ENCODE measurements at places on chromosomes 5 and 9.

DNA sequence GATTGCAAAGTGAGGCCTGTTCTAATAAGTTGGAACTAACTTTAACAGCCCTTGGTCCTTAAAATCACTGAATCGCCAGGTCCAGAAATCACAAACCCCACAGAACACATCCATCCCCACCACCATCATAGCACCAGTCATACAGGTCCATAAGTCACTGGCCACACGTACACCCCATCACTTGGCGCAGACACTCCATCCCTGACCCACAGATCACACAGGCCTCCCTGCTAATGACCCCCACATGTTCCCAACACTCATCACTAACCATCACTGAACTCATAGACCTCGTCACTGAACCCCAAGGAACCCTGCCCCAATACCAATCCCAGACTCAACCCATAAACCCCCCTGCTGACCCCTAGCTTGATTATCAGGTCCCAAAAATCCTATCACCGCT, 41.2 kb upstream of the ZNF300 start:
- DNase-seq, result no peak

- peak; percentile 77 for DNase-seq
These were observed 371 bp upstream of the PITX1 start for GRCh38 chr5:135034236-135034962.

- DNase-seq, result no peak
These were observed 483.6 kb downstream of the GADD45G start for GRCh38 chr9:90088434-90088833.

DNA sequence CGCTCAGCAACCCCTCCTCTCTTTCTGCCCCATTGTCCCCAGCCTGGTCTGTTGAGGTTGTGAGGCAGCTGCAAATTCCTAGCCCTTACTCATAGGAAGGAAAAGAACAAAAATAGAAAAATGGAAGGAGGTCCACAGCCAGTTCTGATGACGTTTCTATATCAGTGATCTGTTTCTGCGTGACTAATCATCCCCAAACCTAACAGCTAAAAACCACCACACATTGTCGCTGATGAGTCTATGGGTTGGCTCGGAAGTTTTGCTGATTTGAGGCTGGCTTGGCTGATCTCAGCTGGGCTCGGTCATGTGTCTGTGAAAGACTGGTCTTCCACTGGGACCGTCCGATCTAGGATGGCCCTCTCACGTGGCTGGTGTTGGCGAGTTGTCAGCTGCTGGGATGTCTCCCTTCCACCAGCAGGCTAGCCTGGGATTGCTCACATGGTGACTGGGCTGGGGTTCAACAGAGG, 200.6 kb upstream of the ZNF618 start:
- DNase-seq, result no peak

DNA sequence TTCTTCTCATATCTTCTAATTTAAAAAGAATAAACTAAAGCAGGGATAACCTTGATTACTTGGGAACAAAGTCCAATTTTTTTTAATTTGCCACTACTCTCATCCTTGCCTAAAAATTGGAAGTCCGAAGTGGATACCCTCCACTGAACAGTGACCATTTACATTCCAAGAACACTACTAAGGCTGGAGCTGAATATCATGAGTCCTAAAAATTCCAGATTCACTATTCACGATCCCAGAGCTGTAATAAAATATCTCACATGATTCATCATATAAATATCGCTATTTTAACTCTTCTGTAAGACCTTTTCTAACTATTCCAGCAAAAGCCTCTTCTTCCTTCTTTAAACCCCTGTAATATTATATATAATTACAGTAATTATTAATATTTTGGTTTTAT, 57.4 kb downstream of the ATPSCKMT start:
- DNase-seq, result no peak

DNA sequence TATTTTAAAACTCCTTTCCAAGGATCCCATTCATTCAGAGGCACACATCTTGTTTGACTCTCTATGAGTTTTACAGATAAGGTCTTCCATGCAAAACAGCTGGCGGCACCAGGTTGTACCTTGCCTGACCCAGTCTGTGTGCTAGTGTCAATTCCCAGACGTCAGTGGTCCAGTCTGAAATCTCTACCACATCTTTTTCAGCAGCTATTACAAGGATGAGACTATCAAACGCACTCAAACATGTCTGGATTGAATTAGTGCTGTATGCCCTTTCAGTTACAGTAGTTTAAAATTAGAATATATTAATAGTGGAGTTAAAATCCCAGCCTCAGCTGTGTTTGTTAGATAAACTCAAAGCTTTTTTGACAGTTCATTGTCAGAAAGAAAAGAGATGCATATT, 11.7 kb downstream of the CDC14B start:
- DNase-seq, result no peak

- no peak for DNase-seq
These were observed 57.3 kb downstream of the MED10 start for GRCh38 chr5:6321078-6321477.

DNA sequence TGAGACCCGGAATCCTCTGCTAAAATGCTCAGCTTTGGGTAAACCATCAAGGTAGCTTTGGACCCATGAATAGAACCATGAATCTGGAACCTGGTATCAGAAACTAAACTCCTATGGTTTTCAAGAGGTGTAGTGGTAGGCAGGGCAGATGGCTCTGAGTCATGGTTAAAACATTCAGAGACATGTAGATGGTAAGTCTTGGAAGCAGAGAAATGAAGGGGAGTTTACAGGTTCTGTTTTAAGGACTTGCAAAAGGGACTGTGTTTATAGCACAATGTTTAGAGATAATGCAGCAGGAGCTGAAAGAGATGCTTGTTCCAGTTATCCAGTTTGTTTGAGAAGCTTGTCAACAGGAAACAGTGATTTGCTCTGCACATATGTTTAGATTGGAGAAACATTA, 36.0 kb upstream of the FBN2 start:
- DNase-seq, result no peak
